Stimulated activated CD8-positive, alpha-beta memory T cell treated with anti-CD3 and anti-CD28 coated beads, Interleukin-15, amount 100 ng/mL, for 4 hours (primary cell): ENCODE measurements at places on chromosomes 13 and 19.

- DNase-seq, result no peak
Observed at GRCh38 chr19:10636304-10636972, 11.1 kb downstream of the SLC44A2 start.

DNA sequence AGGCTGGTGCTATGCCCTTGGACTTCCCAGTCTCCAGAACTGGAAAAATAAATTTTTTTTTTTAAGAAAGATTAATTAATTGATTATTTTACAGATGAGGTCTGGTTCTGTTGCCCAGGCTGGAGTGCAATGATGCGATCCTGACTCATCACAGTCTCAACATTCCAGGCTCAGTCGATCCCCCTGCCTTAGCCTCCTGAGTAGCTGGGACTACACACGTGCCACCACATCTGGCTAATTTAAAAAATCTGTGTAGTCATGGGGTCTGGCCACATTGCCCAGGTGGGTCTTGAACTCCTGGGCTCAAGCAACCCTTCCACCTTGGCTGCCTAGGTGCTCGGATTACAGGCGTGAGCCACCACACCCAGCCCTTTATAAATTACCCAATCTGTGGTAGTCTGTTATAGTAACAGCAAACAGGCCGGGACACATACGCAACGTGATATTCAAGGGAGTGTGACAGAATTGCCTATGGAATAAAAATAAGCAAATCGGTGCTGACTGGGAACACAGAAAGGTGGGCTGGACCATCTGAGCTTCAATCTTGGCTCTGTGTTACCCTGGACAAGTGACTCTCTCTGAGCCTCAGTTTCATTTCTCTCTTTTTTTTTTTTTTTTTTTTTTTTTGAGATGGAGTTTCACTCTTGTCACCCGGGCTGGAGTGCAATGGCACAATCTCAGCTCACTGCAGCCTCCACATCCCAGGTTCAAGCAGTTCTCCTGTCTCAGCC, 42.8 kb downstream of the PIN1 start:
- DNase-seq, result no peak

- DNase-seq, result no peak
Observed at GRCh38 chr13:80083081-80083852, 257.7 kb downstream of the SPRY2 start.

DNA sequence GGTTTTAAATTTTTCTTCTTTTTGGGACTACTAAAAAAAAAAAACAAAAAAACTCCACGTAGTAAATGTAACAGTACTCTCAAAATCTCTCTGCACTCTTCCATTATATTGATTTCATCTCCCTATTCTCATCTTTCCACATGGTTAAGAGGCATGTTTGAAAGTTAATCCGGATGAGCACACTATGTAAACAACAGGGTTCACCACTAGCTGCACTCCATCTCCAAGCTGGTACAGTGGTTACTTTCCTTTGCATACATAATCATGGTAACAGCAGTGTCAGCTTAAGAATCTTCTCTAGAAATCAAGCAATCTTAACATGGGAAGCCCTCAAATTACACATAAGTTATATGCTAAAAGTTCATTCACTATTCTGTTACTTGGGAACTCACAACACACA, 92.6 kb downstream of the MIPEP start:
- DNase-seq, result no peak

DNA sequence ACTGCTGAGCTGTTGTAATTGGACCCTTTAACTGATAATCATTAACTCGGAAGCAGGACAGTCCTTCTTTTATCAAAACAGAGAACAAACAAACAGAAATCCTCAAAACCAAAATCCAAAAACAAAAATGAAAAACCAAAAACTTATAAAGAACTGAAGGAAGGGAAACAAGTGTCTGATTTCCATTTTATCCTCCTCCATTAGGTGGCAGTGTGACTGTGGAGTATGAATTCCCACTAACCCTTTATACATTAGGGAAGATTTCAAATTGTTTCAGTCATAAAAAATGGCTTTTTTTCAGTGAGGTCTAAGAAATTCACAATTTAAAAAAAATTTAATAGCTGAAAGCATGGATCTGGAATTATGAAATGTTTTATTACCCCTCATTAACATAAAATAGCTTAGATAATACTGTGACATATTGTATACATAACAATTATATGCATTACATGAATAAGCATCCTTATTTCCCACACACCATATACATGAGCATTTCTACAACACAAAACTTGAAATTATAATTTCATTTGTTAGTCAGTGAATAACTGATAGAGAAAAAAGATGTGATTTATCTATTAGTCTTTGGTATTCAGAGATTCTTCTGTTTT, 1074.3 kb upstream of the PCDH9 start:
- no peak for DNase-seq

GRCh38 chr13:110261166-110262081, 45.5 kb downstream of the COL4A1 start:
- DNase-seq, result no peak
